T-cell (primary cell): ENCODE measurements at places on chromosomes 1 and 21.

- no peak overlapping the region for H3K27ac ChIP-seq
- no peak for DNase-seq
- no peaks in the 10 kb centered on the region for H3K4me1 ChIP-seq
- no peaks in the 10 kb centered on the region for H3K27me3 ChIP-seq
- H3K4me3 ChIP-seq, result no peak overlapping the region
These were observed 27.9 kb downstream of the PCSK9 start for GRCh38 chr1:55067022-55067778.

- peaks cover 19% of the 10 kb centered on the region for H3K4me1 ChIP-seq
- no peak for DNase-seq
- H3K27me3 ChIP-seq, result no peaks in the 10 kb centered on the region
- no peak overlapping the region for H3K4me3 ChIP-seq
- no peak overlapping the region for H3K27ac ChIP-seq
These were observed 117.2 kb downstream of the DMRTB1 start for GRCh38 chr1:53576381-53576801.

DNA sequence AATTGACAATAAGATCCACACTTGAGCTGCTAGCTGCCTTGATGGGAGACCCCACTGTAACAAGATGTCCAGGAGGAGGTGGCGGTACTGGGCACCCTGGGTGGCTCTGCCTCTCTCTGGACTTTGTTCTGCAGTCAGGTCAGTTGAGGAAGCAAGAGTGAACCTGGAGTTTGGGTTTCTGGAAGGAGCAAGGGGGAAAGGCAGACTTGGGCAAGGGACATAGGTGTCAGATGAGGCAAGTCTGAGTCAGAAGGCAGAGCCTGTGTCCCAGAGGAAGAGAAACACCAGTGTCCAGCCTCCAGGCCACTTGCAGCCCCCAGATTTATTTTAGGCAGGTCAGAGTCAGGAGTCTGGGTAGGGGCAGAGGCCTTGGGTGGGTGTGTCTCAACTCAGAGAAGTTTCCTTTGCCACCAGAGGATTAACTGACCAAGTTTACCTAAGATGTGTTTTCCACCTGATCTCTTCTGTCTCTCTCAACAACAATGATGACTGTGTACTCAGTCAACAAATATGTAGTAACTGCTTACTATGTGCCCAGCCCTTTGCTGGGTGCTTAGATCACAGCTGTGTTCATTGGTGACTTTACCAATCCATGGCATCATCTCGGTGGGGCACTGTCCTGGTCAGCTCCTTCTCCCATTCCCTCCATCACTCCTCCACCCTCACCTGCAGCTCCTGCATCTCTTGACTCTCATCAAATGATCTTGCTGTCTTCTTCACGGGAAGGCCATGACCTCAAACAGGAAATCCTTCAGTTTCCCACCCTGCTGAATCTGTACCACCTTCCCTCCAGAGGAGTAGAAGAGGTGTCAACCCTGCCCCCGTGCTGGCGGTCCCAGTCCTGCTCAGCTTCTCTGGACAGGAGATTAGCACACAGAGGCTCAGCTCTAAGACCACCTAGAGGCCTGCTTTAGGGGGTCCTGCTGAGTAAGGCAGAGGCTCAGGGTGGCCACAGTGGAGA lies 36.6 kb downstream of the ELF3 start:
- no peak for DNase-seq
- H3K36me3 ChIP-seq, result no peaks in the 10 kb centered on the region
- no peaks in the 10 kb centered on the region for H3K4me1 ChIP-seq
- no peak overlapping the region for H3K27ac ChIP-seq
- H3K4me3 ChIP-seq, result no peak overlapping the region
- no peaks in the 10 kb centered on the region for H3K27me3 ChIP-seq

GRCh38 chr21:37753122-37753599 lies 163.1 kb downstream of the KCNJ6 start:
- no peak overlapping the region for H3K4me3 ChIP-seq
- H3K36me3 ChIP-seq, result no peaks in the 10 kb centered on the region
- no peaks in the 10 kb centered on the region for H3K27me3 ChIP-seq
- H3K27ac ChIP-seq, result no peak overlapping the region
- no peaks in the 10 kb centered on the region for H3K4me1 ChIP-seq

DNA sequence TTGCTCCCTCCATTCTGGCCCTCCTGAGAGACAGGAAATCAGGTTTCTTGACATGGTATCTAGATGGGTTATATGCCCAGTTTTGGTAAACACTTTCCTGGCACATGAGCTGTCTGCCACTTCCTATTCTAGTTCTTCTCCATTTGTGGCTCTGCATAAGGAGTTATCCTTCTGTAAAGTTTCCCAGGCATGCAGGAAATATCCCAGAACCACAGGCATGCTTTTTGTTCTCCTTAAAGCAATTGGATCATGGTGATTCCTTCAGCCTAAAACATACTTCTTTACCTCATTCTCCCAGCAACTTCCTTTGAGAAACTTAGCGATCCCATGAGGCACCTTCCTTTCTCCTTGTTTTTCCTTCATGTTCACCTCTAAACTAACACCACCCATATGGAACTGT lies 199.8 kb downstream of the CRB1 start:
- no peak overlapping the region for H3K27ac ChIP-seq
- no peaks in the 10 kb centered on the region for H3K4me1 ChIP-seq
- no peaks in the 10 kb centered on the region for H3K27me3 ChIP-seq
- no peaks in the 10 kb centered on the region for H3K36me3 ChIP-seq
- no peak for DNase-seq
